ENCODE measurements at places on chromosomes 3 and 15. TPM values are rescaled to one million over a fixed set of nuclear protein-coding genes. Genes with fewer than 3 reads are reported as not detected.

The DPPA2 gene
- total RNA-seq, result not detected

The NPAP1 gene
- not detected for total RNA-seq

The CKMT1B gene
- not detected for total RNA-seq

The PAQR5 gene
- not detected for total RNA-seq

The ACAP2 gene
- total RNA-seq, result 78.7 TPM

The GOLGA6L7 gene
- total RNA-seq, result not detected

The PLD1 gene
- 0.44 TPM for total RNA-seq

The ANKRD63 gene
- not detected for total RNA-seq

The ZIC1 gene
- not detected for total RNA-seq

The NAALADL2 gene
- total RNA-seq, result 0.44 TPM

The GATM gene
- total RNA-seq, result 5.3 TPM

GRCh38 chr15:81888748-81889484 is 156.9 kb downstream of the MEX3B start:
- DNase-seq, result no peak

GRCh38 chr3:4799266-4800256 is 179.7 kb upstream of the BHLHE40 start:
- no peak for DNase-seq

- DNase-seq, result no peak
These were observed 39.6 kb downstream of the CCDC54 start for GRCh38 chr3:107416886-107417285.

- peak; percentile 71 for DNase-seq
These were observed 5.6 kb downstream of the CSK start for GRCh38 chr15:74787251-74788041.

DNA sequence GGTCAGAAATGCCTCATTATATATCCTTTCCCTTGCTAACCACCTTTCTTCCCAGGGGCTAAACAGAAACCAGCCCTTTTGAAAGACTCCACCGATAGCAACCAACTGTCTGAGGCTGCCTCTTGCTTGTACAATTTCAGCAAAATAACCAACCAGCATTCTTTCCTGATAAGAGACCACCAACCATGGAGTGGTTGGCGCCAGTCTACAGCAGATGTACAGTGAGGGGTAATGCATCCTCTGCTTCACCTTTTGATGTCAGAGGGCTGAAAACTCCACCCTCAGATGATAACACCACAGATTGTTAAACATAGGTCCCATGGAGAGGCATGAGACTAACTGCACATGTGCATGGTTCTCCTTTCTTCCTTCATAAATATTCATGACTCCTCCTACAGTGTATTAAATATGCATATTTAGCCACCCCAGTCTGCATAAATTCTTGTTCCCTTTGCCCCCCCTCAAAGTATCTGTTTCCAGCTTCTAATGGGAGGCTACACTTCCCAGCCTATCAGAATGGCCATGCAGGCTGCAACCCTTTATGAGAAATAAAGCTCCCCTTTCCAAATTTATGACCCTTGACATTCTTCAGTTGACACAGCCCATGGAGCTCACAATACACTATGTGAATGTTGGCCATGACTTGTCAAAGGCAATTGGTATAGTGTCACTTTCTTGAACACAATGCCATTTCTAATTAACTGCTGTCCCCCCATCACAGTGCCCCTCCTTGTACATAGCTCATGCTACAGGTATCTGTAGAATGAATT is 48.3 kb downstream of the GABRB3 start:
- DNase-seq, result no peak

- DNase-seq, result no peak
These were observed 54.4 kb upstream of the KIF23 start for GRCh38 chr15:69359722-69360121.

GRCh38 chr3:128648940-128649663 is 1.5 kb downstream of the RPN1 start:
- no peak for DNase-seq

DNA sequence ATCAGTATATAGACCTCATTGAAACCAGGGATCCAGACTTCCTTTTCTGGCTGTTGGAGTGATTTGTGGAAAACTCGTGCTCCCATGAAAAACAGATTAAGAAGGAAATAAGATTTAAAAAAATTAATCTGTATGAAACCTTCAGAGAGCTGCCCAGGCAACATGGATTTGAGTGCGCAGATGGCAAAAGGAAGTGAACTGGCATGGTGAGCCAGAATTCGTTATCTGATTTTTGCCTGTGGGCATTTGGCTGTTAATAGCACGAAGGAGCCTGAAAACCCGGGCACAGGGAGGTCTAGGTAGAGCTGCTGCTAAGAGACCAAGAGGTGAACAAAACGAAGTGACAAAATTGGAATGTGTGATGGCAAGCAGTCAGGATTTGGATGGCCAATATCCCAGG is 19.1 kb upstream of the SPINK8 start:
- no peak for DNase-seq

DNA sequence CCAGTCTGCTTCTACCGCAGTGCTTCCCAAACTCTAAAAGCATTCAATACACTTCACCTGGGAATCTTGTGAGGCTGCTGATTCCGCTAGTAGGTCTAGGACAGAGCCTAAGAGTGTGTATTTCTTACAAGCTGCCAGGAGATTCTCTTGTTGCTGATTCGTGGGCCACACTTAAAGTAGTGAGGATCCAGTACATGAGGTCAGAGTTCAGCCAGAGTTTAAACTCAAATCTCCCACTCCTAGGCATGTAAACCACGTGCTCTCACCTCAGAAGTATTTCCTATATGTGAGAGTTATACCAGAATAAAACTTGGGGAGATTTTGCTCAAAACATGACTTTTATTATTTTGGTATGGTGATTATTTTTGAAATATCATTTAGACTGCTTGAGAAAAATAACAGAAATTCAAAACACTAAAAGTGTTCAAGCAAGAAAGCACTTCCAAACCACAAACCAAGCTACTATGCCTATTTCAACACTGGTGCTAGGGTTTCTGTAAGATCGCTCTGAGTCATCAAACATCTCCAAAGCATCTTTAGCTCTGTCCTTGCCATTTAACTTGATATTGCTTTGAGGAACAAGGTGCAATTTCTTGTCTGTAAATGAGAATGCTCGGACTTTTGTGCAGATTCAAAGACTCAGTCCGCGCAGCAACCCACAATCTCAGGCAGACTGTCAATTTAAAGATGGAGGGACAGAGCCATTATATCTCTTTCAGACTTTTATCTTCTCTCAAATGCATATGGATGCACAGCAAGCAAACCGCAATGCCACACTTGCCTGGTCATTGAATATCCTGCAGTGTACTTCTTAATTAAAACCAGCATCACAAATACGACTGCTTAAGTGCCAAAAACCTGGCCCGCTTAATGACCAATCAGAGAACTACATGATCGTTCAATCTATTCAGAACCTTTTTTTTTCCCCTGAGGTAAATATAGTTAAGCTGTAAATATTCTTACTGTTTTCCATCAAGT is 59.8 kb downstream of the AGTR1 start:
- no peak for DNase-seq

DNA sequence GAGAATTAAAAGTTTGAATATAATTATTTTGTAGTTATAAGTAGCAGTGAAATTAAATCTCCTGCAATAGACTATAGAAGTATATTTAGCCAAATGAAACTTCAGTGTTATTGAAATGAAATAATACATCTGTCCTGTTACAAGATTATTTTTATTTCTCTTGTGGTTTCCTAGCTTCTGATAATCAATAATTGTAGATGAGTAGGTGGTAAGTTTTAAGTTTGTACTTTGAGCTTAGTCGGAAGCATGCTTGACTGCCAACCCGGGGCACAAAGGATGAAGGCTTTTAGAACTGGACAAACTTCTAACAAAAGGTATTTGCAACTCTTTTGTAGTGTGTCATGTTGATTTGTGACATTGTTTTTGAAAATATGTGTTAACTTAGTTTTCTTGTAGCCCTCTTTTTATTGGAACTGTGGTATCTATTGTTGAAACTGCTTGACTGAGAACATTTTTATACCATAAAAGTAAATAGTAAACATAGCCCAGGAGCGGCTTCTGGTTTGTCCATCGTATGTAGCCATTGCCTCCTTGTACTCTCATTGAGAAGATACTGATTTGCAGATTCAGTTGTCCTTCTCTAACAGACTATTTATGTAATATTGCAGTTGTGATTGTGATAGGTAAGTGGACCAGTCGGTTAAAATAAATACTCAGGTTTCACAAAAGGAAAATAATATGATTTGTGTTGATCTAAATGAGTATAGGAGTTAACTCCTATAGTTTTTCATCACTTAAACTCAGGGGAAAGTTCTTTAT is 2.9 kb downstream of the CTNNB1 start:
- no peak for DNase-seq

- no peak for DNase-seq
These were observed 184.1 kb downstream of the ADAMTSL3 start for GRCh38 chr15:83837945-83838571.

- DNase-seq, result no peak
These were observed 156.1 kb upstream of the CGNL1 start for GRCh38 chr15:57220205-57220604.

GRCh38 chr3:7700539-7700938 is 801.1 kb upstream of the LMCD1 start:
- no peak for DNase-seq

DNA sequence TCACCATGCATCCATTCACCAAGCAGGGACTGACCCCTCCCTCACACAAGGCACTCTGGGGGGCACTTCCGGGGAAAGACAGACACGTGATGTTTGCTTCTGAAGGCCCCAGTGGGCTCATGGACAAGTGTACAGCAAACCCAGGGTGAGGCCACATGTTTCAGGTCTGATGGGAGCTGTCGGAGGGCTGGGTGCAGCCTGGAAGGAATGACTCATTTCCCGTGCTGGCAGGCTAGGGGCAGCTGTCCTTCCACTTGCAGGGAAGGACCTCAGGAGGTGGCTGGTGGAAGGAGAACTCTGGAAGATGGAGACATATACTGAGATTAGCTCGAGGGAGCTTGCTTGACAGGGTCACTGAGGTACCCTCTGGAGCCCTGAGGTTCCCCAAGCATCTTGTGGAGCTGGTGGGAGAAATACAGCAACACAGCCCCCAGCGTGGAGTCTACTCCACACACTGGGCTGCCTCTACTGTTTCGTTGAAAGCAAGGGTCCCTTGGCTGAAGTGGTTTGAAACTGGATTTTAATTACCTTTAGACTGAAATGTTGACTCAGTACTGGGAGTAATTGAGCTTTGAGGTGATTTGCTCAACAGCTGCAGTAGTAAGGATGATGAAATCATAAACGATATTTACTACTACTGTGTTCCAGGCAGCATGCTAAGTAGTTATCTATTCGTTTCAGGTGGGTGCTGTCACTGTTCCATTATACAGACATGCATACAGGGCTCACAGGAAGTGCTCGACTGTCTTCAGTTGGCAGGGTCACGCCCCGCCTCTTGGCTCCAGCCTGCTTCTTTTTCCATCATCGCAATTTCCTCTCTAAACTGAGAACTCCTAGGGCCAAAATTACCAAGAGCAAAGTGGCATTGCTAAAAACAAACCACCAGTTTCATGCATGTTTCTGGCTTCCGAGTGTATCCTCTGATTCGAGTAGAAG is 230.4 kb downstream of the ADAMTS17 start:
- no peak for DNase-seq

- DNase-seq, result no peak
These were observed 738.4 kb upstream of the ALCAM start for GRCh38 chr3:104628185-104628789.

- no peak for DNase-seq
These were observed 23.4 kb downstream of the BOC start for GRCh38 chr3:113234688-113235260.

DNA sequence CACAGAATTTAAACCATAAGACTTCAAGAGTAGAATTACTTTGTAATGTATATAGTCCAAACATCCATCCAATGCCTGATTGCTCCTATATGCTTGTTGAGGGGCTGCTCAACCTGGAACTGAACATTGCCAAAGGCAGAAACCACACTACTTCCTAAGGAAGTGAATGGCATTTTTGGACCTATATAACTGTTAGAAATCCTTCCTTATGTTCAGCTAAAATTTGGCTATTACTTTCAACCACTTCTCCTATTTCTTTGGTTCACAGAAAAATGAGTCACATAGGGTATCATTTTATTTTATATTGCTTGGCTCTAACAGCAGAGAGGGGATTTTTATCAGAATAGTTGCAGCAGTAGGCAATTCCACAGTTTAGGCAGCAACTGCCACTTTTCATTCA is 342.1 kb downstream of the SLC9A9 start:
- no peak for DNase-seq

GRCh38 chr15:28026764-28027713 is 72.1 kb downstream of the OCA2 start:
- DNase-seq, result no peak

GRCh38 chr15:99155961-99156443 is 51.1 kb downstream of the SYNM start:
- DNase-seq, result no peak

- no peak for DNase-seq
These were observed 17.3 kb downstream of the FAM174B start for GRCh38 chr15:92638291-92638708.

DNA sequence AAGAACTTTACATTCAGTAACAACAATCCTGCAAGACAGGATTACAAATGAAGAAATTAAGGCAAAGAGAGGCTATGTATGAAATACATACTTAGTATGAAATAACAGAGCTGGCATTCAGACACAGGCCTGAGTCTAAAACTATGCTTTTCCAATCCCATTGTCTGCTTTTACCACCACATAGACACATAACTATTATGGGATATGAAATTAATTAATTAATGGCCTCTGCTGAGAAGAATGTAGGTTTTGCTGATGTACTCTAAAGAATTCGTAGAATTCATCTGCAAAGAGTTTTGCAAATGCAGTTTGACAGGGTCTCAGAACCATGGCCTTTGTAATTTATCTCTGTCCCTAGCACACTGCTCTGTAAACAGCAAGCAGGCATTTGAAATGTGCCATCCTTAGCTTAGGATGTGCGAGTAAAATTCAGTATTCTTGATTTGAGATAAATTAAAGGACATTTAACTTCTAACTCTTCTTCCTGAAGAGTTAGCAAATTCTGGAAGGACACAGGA is 54.5 kb upstream of the BOC start:
- no peak for DNase-seq

GRCh38 chr15:58535894-58536293 is 104.1 kb downstream of the LIPC start:
- no peak for DNase-seq

- no peak for DNase-seq
These were observed 5.6 kb upstream of the RHOV start for GRCh38 chr15:40879609-40880008.

DNA sequence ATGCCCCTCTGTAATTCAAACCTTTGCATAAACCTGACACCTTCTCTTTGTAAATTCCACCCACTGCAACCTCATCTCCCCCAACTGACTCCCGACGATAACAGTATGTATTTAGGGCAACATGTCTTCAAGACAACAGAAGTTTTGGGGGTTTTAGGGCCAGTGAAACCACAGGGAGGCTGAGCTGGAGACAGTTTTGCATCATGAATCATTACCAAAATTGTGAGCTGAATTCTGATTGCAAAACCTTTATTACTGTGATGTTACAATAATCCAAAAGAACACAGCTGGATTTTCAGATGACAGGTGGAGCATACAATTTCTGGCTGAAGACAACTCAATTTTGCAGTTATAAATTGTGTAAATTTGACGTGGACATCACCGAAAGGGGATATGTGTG is 281.3 kb upstream of the TTC14 start:
- DNase-seq, result no peak

Data from naive thymus-derived CD8-positive, alpha-beta T cell (primary cell).